ENCODE measurements at places on chromosomes 1 and 21.

GRCh38 chr1:24908591-24909259 lies 21.4 kb downstream of the RUNX3 start:
- no peak for DNase-seq

DNA sequence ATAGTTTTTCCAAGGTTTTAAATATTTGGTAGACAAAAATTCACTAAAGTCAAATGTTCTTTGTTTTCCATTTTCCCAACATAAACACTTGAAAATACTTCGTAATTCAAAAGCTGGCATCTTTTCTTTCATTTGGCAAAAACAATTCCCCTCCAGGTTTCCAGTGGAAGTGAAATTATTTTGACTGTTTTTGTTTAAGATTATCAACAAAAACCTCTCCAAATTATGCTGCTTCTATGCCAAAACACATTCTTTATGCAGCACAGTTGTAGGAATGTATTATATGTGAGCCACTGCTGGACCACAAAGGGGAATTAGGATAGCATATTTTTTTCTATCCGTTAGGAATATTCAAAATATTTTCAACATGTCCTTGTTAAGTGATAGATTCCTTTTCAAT lies 44.1 kb downstream of the SLC5A9 start:
- DNase-seq: no peak

DNA sequence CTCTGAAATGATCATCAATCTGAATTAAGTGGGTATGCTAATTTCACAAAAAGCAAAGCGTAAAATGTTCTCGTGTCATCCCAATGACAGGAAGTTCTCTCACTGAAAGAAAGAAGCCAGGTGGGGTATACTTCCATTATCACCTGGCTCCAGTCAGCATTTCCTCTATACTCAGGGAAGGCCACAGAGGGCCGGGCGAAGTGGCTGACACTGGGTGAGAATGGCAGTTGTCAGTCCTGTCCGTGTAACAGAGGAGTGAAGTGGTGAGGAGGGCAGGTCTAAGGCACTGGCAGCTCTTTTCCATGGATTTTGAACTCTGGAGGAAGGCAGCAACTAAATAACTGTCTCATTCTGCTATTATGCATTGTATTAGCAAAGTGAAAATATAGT lies 60.4 kb downstream of the CAPN2 start:
- no peak for DNase-seq

DNA sequence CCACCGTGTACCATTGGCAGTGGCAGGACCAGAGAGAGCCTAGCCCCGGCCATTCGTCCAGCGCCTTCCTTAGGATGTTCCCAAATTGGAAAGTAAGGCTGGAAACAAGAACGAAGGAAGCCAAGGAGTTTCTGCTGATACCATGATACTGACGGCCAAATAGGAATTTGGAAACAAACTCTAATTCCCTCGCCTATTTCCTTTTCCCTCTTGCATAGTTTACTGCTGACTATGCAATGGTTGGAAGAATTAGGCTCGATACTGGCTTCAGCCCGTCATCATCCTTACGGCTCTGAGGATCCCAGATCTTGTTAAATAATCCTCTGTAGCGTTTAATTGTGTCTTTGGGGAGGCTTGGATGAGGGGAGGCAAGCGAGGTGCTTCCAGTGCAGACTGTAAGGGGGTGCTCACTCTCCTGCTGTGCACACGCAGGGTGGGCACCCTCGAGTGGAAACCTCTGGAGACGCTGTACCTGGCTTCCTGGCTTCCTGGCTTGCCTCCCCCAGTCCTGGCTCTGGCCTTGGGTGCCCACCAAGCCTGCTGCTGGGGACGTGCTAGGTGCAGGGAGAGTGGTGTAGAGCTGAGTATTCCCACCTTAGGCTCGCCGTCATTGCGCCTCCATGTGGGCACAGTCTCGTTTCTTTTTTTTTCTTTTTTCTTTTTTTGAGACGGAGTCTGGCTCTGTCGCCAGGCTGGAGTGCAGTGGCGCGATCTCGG lies 27.4 kb upstream of the CAMTA1 start:
- DNase-seq: no peak

DNA sequence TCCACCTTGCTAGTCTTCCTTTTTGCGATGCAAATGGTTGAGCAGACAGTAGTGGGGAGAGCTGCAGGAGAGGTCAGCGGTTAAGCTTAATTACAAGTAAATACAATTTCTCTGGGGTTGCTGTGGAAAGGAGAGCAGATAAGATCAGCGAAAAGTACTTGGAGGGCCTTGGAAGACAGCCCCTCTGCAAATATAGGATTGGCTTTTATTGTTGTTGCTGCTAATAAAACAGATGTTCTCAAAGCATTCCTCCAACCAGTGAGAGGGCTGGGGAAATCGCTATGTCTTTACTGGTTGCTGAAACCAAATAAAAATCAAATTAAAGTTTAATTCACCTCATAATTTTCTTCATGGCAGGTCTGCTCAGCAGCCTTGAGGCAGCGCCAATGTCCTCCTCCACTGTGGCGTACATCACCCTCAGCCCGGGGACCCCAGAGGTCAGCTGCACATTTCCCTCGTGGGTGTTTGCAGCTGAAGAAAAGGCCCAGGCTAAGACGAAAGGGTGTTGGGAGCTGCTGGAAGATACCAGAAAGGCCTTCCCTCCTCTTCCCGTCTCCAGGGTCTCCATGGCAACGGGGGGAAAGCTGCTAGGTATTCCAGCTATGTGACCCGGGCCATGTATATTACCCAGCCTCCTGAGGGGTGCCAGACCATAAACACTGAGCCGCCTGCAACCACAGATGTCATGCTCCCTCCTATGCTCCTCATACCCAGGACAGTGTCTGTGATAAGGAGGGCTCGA lies 54.6 kb upstream of the POU2F1 start:
- DNase-seq: no peak

DNA sequence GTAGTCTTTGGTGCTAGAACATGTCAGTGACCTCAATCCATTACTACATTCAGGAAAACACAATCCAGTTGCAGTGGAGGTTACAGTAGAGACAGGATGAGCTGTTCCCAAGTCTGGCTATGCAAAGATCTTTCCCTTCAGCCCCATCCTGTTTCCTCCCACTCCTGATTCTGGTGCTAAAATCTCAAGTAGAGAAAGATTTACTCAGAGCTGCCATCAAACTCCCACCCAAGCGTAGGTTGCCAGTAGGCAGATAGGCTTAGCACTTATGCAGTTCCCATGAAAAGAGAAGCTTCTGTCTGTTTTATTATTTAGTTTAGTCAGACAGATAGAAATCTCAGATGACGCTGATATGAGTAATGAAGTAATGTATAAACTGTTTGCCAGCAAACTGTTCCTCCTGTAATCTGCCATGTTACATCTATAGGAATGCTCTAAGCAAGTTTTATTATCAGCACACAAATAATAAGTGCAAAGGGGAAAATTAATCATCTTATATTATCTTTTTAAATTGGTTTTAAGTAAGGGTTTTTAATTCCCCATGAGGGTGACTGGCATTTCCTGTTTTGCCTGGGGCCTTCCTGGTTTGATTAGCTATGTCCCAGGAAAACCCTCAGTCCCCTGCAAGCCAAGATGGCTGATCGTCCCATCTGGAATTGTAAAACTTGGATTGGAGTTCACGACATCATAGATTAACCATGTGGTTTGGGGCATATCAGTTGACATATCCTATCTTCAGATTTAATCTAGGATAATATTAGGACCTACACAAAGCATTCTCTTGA lies 188.3 kb upstream of the PALMD start:
- DNase-seq: no peak

DNA sequence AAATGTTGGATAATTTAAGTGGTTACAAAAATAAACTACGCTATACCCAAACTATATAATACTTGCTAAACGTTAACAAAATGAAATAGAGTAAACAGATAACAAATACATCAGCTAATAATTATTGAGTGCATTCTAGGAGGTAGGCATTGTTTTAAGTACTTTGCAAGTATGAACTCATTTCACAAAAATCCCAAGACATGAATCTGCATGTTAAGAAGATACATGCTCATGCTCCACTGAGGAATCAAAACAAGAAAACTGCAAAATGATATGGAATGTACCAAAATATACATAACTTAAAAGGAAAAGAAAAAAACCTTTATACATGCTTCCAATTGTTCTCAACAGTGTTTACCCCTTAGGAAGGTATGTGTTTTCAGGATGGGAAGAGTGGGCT lies 2.5 kb downstream of the FRRS1 start:
- DNase-seq: no peak

DNA sequence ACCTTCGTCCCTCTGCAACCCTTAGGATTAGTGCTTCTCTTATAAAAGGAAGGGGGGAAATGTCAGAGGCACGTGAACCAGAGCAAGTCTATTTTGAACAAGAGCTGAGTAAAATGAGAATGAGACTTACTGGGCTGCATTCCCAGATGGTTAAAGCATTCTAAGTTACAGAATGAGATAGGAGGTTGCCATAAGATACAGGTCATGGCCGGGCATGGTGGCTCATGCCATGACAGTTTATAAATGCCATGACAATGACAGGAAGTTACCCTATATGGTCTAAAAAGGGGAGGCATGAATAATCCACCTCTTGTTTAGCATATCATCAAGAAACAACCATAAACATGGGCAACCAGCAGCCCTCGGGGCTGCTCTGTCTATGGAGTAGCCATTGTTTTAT lies 2.5 kb upstream of the AQP10 start:
- no peak for DNase-seq

- DNase-seq: no peak
Measured at GRCh38 chr21:26136671-26137070, 33.9 kb downstream of the APP start.

- no peak for DNase-seq
Measured at GRCh38 chr1:83905315-83905907, 93.5 kb downstream of the TTLL7 start.

- DNase-seq: no peak
Measured at GRCh38 chr1:100261686-100262085, 4.3 kb upstream of the RTCA start.

GRCh38 chr1:66316464-66317247 lies 217.3 kb upstream of the SGIP1 start:
- no peak for DNase-seq

- DNase-seq: no peak
Measured at GRCh38 chr1:23980728-23981070, 572 bp upstream of the SRSF10 start.

- no peak for DNase-seq
Measured at GRCh38 chr1:226633541-226634165, 85.1 kb downstream of the STUM start.

GRCh38 chr1:42922687-42923366 lies 35.8 kb downstream of the SLC2A1 start:
- no peak for DNase-seq

DNA sequence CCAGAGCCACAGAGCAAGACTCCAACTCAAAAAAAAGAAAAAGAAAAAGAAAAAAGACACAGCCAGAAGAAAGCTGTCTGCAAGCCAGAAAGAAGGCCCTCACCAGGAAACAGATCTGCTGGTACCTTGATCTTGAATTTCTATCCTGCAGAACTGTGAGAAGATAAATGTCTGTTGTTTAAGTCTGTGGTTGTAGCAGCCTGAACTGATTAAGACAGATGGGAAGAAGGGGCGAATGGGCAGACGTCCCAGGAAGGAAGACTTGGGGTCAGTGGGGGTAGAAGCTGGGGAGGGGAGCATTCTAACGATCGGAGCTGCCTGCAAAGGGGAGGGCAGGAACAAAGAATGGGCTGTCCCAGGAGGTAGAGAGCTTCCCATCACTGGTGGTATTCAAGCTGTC lies 6.3 kb downstream of the SLC2A7 start:
- DNase-seq: no peak

- no peak for DNase-seq
Measured at GRCh38 chr1:239388578-239388977, 2.2 kb downstream of the CHRM3 start.

DNA sequence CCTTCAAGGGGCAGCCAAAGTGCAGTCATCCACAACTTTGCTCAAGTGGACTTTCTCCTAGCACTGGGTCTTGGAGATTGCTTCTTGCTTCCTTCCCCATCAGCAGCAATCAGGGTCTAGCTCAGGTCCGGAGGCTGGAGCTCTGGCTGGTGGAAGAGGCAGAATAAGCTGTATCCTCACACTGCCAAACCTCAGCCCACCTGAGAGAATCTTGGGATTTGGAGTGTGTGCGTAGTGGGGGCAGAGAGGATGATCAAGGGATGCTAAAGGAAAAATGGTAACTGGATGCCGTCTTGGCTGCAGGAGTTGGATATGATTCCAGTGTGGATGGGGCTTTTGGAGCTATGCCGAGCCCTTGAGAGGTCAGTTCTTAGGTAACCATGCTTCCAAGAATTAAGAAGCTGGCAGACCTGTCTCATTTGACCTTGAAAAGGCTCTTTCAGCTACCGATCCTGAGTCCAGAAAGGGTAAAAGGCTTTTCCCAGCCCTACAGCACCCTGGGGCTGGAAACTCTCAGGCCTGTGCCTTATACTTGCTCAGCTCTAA lies 4.5 kb upstream of the NFASC start:
- DNase-seq: no peak

DNA sequence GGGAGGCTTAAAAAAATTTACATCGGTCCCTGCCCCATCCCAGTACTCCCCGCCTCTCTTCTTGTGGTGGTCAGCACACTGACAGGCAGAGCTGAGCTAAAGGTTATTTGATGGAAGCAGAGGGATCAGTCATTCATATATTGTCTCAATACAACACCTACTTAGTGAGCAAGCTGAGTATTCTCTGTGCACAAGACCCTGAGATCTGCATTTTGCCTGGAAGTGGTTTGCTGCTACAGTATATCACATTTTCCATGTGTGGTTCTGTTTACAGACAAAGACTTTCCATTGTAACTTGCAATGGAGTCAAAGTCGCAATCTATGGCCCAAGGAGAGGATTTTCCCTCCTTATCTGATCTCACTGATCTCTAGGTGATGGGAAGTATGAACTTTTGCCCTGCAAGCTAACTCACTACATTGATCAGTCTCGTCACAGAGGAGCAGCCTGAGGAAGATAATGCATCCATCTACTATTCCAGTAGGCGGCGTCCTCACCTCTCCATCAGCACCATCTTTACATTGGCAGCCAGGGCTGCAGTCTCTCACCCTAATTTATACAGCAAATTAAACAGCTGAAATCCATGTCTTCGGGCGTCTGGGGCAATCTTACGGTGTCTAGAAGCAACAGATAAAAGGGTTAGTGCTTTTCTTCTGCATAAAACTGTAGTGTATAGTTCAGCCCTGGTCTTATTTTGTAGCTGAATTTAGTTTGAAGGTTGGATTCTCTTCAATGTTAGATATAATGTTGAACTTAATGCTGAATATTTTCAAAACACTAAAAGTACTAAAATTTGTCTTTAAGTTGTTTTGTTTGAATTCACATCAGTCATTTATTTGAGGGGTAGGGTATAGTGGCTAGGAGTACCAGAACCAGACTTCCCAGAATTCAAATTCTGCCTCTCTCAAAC lies 3.2 kb upstream of the TRAF5 start:
- peak; percentile 48 for DNase-seq

GRCh38 chr1:241610056-241610815 lies 29.9 kb downstream of the CHML start:
- no peak for DNase-seq

DNA sequence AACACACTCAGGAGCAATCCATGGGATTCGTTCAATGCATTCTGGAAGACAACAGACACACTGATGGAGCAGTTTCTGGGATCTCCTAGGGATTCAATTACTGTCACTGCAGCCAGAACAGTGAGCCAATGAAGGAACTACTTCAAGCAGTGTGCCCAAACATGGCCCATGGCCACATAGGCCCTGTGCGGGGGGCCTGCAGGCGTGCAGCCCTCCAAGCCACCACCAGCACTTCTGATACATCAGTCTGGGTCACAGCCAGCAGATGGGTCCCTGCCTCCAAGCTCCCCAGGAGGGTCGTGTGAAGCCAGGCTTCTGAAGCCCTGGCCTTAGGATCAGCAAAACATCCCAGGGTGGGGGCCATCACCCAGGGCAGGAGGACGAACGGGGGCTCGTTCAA lies 99.3 kb downstream of the RAVER2 start:
- no peak for DNase-seq
